ENCODE measurements at places on chromosomes 7 and 10. TPM values are rescaled to one million over a fixed set of nuclear protein-coding genes. Genes with fewer than 3 reads are reported as not detected.

TUBB8 gene
- total RNA-seq, result not detected

GRCh38 chr7:50505553-50506210 is 55.5 kb upstream of the FIGNL1 start:
- no peak for DNase-seq

CALCR gene
- not detected for total RNA-seq

DNA sequence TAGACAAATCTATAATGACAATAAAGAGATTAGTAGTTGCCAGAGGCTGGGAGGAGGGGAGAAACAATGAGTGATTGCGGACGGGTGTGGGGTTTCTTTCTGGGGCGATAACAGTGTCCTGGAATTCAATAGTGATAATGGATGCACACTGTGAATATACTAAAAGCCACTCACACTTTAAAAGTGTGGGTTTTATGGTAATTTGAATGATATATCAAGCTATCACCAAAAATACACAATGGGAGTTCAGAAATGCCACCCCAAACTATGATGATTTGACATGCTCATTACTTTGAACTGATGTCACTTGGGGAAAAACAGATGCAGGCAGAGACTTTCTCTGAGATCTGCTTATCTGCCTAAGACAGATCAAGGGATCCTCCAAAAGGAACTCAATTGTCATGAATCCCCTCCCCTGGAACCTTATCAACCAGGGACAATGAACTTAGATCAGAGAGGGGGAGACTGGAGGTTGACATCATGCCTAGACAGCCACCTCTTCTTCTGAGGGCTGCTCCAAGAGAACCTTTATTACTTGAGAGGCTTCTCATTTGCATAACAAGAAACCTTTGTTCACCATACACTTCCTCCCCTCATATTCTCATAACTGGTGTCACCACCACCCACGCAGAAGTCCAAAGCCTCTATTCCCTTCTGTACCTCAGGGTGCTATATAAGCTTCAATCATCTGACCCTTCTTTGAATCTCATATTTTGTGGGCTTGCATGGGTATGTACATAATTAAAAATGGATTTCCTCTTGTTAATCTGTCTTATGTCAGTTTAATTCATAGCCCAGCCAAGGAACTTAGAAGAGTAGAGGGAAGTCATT is 14.8 kb upstream of the ZC3HAV1 start:
- DNase-seq, result no peak

DNA sequence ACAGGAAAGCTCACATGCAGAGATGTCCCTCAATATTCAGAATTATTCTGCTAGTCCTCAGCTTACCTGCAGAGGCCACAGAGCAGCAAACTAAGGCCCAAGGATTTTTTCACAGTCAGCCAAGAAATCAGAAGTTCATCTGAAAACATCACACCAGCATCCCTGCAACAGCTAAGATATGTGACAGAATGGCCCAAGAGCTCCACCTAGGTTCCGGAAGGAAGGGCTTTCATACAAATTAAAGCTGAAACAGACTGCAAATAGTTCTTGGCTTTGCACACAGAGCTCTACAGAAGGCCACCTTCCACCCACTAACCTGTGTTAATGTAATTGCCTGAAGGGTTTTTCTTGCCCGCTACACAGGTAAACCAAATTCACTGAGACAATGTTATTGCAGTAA is 438.8 kb upstream of the C7orf33 start:
- no peak for DNase-seq

DNA sequence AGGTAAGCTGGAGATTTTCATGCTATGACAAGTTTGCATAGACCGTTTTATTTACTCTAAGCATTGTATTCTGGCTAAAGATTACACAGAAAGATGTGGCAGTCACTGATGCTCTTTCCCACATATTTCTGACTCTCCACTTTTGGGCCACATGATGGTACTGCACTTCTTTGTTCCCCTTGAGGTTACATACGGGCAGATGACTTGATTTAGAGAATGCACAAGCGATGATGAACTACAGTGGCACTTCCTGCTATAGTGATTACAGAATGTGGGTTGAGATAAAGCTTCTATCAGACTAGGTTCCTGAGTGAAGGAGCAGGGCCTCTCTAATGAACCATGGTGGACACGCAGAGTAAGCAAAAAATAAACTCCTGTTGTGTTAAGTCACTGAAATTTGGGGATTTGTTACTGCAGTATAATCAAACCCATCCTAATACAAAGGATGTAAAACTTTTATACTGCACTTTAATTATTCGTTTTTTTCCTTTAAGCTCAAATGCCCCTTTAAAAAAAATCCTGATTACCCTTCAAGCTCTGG is 177.9 kb downstream of the TAX1BP1 start:
- peak; percentile 76 for DNase-seq

DNA sequence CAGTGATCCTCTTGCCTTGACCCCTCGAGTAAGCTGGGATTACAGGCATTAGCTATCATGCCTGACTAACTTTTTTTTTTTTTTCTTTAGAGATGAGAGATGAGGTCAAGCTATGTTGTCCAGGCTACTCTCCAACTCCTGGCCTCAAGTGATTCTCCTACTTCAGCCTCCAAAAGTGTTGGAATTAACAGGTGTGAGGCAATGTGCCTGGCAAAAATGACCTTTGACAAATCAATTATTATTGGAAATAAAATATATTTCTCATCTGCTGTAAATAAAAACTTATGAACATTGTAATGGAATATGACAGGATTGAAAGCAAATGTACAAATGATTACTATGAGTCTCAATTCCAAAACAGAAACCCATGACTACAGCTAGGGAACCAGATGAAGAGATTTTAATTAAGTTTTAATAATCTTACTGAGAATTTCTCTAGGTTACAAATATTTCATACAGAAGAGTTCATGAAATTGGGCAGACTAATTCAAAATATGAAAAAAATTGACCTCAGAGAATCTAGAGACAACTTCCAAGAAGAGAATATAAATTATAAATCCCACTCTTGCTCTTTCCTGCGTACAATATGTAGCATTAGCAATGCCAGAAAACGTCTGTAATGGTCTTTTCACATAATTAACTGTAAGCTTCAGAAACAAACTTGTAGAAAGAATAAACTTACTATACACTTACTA is 414.7 kb downstream of the DGKB start:
- no peak for DNase-seq

ACTR3C gene
- total RNA-seq, result 0.20 TPM

- no peak for DNase-seq
Observed at GRCh38 chr10:98377536-98377935, 37.4 kb downstream of the PYROXD2 start.

DNA sequence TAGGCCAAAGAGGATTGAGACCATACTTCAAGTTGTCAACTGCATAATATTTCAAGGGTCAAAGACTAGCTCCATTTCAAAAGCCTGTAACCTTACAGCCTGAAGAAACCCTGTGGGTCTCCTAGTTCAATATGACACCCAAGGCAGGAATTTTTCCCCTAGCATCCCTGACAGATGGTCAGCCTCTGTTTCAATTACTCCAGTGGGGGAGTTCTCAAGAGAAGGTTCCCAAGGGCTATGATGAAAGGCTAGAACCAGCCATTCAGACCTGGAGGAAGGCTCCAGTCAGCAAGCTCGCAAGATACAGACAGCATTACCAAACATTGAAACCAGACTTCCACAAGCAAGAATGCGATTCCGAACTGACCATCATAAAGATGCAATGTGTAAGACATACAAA is 1.6 kb downstream of the HTR7 start:
- no peak for DNase-seq

OR13A1 gene
- total RNA-seq, result not detected

SP8 gene
- total RNA-seq, result not detected

CYP3A5 gene
- not detected for total RNA-seq

- no peak for DNase-seq
Observed at GRCh38 chr7:30212701-30213111, 71.7 kb upstream of the ZNRF2 start.

DNA sequence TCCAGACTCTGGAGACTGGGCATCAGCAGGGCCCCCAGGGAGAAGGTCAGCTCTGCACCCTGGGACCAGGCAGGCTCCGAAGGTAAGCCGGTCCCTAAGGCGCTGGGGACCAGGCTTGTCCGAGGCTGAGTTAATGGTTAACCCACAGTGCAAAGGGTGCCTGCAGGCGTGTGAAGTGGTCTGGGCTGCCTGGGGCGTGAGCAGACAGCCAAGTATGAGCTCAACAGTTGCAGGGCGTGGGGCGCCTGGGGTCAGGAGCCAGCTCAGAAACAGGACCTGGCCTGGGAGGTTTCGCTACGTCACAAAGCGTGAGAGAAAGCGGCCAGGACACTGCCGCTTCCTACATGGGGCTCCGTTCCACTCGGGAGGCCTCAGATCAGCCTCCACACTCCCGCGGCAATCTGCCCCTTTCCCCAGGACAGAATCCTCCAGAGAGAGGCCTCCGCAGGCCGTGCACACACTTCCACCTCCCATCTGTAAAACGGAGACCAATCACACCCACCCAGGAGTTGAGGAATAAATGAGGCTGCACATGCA is 16.0 kb downstream of the PDGFA start:
- DNase-seq, result no peak

COL28A1 gene
- not detected for total RNA-seq

DNA sequence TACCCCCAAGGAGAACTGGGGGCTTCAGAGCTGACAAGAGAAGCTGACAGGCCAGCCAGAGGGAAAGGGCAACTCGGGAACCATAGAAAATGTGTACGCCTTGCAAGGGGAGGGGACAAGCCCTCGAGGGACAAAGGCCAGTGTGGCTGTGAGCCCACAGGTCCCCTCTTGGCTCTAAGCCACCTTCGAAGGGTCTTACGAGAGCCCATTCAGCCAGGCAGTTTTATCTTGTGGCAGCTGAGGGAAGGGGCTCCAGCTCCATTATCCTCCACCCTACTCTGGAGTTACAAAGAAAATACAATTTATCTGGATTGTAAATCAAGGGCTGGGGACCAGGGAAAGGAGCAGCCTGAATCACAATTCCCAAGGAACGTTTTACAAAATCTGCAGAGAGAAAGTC is 159.5 kb upstream of the ZMIZ1 start:
- DNase-seq, result no peak

DNA sequence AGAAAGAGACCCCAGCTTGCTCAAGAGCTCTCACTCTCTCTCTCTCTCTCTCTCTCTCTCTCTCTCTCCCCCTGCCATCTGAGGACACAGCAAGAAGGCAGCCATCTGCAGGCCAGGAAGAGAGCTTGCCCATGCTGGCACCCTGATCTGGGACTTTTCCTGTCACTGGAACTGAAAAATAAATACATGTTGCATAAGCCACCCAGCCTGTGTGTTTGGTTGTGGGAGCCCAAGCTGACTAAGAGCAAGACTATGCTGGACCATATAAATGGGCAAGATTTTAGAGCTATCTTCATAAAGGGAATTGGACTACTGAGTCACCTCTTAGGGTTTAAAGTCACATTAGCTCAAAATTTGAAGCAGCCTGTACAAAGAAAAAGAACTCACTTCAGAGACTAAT is 98.6 kb downstream of the SLC16A9 start:
- no peak for DNase-seq

- DNase-seq, result no peak
Observed at GRCh38 chr10:43408331-43408709, 666 bp downstream of the HNRNPF start.

PLEKHS1 gene
- not detected for total RNA-seq

DNA sequence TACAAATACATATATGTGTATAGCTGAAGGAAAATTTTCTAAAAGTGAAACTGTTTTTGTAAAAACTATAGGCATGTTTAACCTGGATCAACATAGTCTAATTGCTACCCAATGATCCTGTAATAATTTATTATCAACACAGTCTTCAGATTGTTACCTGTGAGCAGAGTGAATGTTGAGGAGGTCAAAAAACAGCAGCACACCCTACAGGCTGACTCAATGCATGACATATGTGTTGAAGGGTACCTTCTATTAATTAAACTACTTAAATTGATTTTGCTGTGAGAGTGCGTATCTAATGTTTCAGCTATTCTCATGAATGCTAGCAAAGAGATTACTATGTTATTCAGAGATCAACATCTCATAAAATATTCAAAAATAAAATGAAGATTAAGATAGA is 411.4 kb downstream of the TNS3 start:
- no peak for DNase-seq

DNA sequence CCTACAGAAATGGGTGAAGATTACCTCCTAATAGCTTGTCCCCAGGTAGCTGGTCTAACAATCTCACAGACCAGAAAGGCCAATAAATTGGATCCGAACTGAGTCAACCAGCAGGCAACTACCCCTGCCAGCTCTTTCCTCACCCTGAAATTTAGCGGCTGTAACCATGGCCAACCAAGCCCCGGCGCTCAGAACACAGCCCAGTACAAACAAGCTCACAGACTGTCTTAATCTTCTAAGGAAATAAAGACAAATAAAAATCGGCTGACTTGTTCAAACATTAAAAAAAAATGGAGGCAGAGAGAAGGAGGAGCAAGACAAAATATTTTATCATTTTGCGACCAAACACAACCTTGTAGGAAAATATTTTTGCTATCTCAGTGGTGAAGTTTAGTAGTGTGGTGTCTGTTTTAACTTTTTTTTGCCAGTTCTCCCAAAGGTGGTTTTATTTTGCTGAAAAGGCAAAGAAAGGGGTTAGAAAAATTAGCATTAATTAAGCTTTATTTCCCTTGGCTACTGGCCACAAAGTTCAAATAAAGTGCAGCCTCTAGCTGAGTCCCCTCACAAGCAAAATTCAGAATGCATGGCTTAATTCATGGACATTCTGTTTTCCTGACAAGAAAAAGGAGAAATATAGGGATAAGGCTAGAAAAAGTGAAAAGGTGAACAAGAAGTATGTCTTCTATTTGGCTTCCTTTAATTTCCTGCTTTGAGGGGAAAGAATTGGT is 313.0 kb upstream of the NPVF start:
- DNase-seq, result no peak

DNA sequence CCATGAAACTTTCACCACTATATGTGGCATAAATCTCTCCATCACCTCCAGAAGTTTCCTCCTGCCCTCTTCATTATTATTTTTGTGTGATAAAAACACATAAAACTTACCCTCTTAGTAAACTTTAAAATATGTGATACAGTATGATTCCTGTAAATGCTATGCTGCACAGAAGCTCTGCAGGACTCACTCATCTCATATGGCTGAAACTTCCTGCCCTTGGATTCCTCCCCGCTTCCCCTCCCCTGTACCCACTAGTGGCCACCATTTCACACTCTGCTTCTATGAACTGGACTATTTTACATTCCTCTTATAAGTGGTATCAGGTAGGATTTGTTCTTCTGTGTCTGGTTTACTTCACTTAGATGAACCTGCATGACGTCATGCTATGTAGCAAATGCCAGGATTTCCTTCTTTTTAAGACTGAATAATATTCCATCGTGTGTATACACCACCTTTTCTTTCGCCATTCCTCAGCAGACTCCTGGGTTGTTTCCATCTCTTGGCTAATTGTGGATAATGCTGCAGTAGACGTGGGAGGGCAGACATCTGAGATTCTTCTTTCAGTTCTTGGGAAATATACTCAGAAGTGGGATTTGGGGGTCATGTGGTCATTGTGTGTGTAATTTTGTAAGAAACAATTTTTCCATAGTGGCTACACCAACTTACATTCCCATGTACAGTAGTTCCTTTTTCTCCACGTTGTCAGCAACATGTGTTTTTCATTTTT is 335.2 kb downstream of the SDK1 start:
- DNase-seq, result no peak

DNA sequence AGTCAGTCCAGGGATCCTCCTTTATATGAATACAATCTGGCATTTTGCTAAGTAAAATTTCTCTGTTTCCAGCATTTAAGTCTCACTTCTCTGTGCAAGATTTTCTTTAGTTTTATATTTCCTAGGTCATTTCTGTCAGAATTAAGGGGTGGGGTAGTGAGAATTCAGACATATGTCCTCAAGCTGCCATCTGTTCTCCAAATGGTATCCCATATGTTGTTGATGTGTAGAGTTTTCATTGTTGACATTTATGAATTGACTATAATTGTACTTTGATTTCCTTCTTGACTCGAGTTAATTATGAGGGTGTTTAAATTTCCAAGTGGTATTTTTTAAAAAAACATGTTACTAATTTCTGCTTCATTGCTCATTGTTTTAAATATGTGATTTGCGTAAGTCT is 148.8 kb downstream of the NPSR1 start:
- no peak for DNase-seq

Measured in pulmonary artery endothelial cell (primary cell).